ENCODE measurements at places on chromosomes 16 and 17. TPM values are rescaled to one million over a fixed set of nuclear protein-coding genes. Genes with fewer than 3 reads are reported as not detected.
A peak's percentile ranks its signal among the peaks of the same experiment; 100 is the strongest.

DNA sequence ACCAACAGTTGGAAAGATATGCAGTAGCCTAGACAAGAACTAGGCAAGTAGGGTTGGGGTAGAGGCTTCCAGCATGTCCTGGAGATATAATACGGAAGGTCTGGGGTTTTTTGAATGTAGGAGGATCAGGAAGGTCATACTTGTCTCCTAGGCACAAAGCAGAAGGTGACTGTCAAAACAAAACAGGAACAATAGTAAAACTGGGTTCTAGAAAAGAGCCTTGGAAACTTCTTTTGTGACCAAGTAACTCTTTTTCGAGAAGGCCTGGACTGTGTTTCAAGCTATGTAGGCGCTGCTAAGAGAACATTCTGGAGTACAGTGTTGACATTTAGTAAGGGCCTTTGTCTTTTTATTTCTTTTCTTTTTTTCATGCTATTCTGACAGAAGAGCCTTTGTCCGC, 26.9 kb upstream of the TENT4B start:
- H3K27me3 ChIP-seq = no peaks in the 10 kb centered on the region
- no peak for DNase-seq
- no peaks in the 10 kb centered on the region for H3K36me3 ChIP-seq
- H3K27ac ChIP-seq = no peak overlapping the region

DNA sequence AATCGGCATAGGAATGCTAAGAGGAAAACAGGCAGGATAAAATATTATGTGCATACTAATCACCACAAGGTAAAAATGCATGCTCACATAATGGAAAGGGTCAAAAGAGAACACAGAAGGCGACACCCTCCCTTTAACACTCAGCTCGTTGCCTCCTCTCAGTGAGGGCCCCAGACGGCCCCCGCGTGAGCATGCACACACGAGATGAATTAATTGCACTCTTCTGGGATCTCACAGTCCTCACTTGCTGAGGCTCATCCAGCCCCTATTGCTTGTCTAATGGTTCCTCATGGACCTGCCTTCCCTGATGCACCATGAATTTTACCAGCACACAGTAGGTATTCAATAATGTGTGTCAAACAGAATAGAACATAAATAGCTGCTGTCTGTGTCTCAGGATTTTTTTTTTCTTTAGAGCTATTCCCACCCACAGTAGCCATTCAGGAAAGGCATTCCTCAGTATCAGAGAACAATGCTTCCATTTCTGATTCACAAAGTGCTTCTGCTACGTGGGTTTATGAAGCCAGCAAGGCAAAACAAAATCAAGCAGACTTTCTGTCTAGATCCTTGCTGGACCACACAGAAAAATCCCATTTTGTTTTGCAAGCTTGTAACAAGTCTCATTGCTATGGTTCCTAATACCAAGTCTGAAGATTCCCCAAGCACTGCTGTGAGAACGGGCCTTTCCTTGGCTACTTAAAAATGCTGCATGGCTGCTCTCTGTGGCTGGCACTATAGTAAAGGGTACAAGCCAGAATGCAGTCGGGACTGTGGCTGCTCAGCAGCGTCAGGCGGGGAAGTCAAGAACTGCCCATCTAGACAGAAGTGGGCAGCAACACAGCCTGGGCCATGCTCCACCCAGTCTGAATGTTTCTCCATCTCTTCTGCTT, 43.6 kb downstream of the TOM1L2 start:
- H3K4me1 ChIP-seq = no peaks in the 10 kb centered on the region
- no peaks in the 10 kb centered on the region for H3K36me3 ChIP-seq
- no peak for DNase-seq
- H3K27me3 ChIP-seq = no peaks in the 10 kb centered on the region

GRCh38 chr16:86367291-86368072, 142.8 kb upstream of the FOXF1 start:
- H3K27me3 ChIP-seq = peaks cover 9% of the 10 kb centered on the region

GRCh38 chr17:42928714-42929496, 28.3 kb downstream of the G6PC1 start:
- H3K4me3 ChIP-seq = no peak overlapping the region
- peaks cover 2% of the 10 kb centered on the region for H3K27me3 ChIP-seq
- DNase-seq = peak; percentile 42

GRCh38 chr16:3115561-3115960, 3.2 kb downstream of the ZNF205 start:
- no peaks in the 10 kb centered on the region for H3K36me3 ChIP-seq
- peaks cover 8% of the 10 kb centered on the region for H3K27me3 ChIP-seq
- no peak overlapping the region for H3K4me3 ChIP-seq
- DNase-seq = no peak
- peaks cover 1% of the 10 kb centered on the region for H3K4me1 ChIP-seq
- no peak overlapping the region for H3K27ac ChIP-seq

- H3K36me3 ChIP-seq = no peaks in the 10 kb centered on the region
- no peaks in the 10 kb centered on the region for H3K4me1 ChIP-seq
- no peak overlapping the region for H3K4me3 ChIP-seq
- no peak for DNase-seq
- no peak overlapping the region for H3K27ac ChIP-seq
- H3K27me3 ChIP-seq = peaks cover 2% of the 10 kb centered on the region
Observed at GRCh38 chr16:66164581-66165247, 201.8 kb upstream of the CDH5 start.

TTLL6 gene
- total RNA-seq = not detected

CRYBA1 gene
- not detected for total RNA-seq

CCL16 gene
- total RNA-seq = not detected

HAPSTR1 gene
- 55.0 TPM for total RNA-seq

TMEM204 gene
- total RNA-seq = 60.6 TPM

RAB26 gene
- 0.42 TPM for total RNA-seq

RPGRIP1L gene
- total RNA-seq = 4.9 TPM

MYH11 gene
- not detected for total RNA-seq

TMEM92 gene
- not detected for total RNA-seq
